ENCODE measurements at places on chromosomes 5 and 9.

DNA sequence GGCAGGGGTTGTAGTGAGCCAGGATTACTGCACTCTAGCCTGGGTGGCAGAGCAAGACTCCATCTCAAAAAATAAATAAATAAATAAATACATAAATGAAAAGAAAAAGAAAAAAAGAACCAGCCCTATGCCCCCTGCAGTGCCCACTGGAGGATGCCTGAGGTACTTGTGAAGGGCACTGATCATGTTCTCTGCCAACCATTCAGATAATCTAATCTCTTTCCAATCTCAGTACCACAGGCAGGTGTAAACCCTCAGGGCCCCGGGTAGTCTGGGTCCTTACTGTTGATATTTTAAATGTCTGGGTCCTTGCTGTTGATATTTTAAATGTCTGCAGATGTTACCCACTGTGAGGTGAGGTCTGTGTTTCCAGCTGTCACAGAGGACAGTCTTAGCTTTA is 321.8 kb upstream of the ADCY2 start:
- DNase-seq = no peak

GRCh38 chr9:93304574-93305496 is 120.9 kb downstream of the WNK2 start:
- no peak for DNase-seq

DNA sequence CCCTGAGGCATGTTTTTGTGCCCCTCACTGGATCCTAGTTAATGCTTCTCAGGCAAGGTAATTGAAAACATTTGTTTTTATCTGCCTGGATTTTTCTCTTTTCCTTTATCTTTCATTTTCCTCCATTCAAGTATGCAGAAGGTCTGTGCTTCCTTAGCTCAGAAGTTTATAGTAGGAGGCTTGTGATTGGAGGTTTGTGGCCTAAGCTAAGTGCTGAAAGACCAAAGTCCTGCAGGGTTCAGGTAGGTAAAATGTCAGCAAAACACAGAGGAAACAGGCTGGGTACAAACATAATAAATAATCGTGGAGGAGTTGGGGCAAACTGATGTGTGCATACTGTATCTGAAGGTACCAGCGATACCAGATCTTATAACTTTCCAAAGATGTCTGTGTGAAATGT is 230.9 kb upstream of the KLF4 start:
- no peak for DNase-seq

DNA sequence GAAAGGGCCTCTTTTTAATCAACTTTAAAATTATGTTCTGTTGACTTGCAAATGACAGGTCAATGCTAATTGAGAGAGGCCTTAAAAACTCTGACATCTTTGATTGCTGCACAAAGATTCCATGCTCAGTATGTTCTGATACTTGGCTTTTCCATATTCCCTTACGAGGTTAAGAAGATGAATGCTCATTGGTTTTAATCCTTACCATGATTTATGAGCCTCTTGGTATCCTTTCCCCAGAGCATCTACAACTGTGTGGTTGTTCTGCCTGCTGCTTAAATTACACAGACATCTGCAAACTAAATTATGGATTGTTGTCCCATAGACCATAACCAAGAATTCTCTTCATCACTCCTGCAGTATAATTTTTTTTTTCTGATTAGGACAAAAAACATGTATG is 352.6 kb downstream of the CDH12 start:
- DNase-seq = no peak

GRCh38 chr9:101093620-101094019 is 65.1 kb downstream of the PLPPR1 start:
- no peak for DNase-seq

GRCh38 chr5:78509884-78510769 is 138.4 kb downstream of the LHFPL2 start:
- peak; percentile 23 for DNase-seq

DNA sequence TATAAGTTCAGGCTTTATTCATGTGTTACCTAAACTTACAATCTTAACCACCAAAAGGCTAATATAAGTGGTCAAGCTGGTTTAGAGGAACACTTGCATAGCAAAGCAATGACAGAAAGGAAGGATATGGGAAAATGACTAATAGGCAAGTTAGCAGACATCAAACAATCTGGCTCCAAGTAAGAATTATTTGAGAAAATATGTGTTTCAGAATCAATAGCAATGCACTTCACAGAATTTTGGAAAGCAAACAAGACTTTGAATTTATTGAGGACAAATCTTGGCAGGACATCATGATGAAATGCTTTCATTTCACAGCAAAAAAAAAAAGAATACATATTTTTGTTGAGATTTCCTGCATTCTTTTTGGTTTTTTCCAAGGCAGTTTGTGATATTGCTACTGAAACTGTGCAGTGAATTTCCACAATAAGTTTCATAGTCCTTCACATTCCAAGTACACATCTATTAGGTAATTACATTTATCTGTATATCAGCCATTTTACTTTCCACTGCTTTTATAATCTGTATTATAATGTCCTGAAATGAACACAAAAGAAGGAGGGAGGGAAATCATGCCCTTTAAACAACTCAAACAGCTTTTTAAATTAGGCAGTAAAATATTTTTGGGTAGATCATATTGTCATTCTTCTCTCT is 417.9 kb downstream of the NR2F1-AS1 start:
- DNase-seq = no peak

DNA sequence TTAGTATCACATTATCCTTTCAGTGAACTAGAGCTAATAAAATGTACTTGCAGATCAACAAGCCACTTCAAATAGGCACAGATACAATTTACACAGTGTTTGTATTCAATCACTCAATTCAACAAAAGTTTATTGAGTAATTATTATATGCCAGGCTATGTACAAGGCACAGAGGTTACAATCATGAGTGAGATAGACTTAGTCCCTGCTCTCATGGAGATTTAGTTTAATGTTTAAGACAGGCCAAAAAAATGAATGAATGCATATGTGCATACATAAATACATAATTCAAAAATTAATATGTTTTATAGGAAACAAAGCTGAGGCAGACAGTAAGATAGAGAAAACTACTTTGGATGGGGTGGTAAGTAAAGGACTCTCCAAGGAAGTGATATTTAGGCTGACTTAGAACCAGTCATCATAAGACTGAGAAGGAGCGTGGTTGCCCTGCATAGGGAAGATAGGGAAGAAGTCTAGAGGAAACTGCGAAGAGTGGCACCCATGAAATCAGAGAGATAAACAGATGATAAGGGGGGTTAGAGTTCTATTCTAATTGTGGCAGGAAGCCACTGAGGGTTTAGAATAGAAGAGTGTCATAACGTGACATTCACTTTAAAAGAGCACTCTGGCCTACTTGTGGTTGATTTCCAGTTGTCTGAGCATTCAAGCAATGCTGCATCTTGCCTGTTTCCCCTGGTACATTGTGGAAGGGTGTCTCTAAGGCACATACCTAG is 49.7 kb upstream of the GRAMD2B start:
- DNase-seq = no peak

GRCh38 chr9:80491086-80491696 is 919.4 kb downstream of the TLE4 start:
- DNase-seq = no peak

GRCh38 chr5:114367029-114367428 is 5.2 kb downstream of the KCNN2 start:
- DNase-seq = no peak

DNA sequence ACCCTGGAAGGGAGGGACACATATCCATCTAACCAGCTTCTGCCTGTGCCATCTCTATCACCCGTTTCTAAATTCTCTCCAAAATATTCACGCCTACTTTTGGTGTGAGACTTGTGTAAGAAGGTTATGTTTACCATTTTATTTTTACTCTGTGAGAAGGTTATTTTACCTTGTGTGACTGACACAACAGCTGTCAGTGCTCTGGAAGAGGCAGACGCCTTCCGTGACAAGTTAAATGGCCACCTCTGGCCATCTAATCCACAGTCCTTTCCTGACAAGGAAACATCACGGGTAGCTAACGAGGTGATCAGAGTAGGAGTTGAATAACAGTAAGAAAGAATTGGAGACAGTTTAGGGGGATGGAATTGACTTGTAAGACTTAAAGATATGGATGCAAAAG is 443.8 kb upstream of the PIK3R1 start:
- DNase-seq = no peak

Measured in stimulated activated CD4-positive, alpha-beta T cell treated with anti-CD3 and anti-CD28 coated beads, Interleukin-12 subunit alpha, Interleukin-12 subunit beta, amount 100 ng/mL, for 48 hours (primary cell).